ENCODE measurements at places on chromosomes 2 and 18.

- no peak for DNase-seq
Observed at GRCh38 chr2:101678379-101678778, 19.1 kb upstream of the MAP4K4 start.

GRCh38 chr2:127523269-127523939 lies 2.9 kb downstream of the IWS1 start:
- DNase-seq: no peak

- DNase-seq: no peak
Observed at GRCh38 chr2:3294069-3294468, 83.5 kb downstream of the EIPR1 start.

DNA sequence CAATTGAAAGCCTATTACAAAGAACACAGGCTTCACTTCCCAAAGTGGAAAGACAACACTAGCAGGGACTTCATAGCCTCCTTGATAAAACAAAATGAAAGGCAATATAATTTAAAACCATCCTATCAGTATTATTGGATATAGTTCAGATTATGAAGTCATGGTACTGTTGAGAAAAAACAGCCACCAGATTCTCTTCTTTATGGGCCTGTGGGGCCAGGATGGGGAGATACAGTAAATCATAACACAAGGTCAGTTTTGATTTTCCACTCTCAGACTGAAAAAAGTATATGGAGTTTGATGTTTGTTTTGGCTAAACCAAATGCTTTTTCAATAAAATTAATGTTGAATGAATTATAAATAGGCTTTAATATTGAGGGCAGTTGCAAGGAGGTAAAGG lies 129.1 kb downstream of the BCL2L11 start:
- no peak for DNase-seq

GRCh38 chr2:171893196-171893823 lies 734 bp downstream of the SLC25A12 start:
- DNase-seq: no peak

GRCh38 chr2:231321556-231322334 lies 73.8 kb upstream of the B3GNT7 start:
- DNase-seq: no peak

DNA sequence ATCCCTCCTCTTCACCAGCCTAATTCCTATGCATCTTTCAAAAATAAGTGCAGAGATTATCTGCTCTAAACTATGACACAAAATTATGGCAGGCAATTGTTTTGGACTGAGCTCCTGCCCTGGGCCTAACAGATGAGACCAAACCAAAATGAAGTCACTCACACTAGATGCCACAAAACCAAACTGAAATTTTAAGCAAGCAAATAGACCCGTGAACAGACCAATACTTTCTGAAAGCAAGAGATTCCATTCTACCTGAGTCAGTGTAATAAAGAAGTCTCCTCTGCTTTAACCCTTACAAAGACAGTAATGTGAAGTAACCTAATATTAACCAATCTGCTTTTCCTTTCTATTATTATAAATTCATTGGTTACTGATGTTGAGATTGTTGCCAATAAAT lies 84.3 kb downstream of the RIT2 start:
- no peak for DNase-seq

- no peak for DNase-seq
Observed at GRCh38 chr2:64625299-64626145, 28.2 kb downstream of the SERTAD2 start.

DNA sequence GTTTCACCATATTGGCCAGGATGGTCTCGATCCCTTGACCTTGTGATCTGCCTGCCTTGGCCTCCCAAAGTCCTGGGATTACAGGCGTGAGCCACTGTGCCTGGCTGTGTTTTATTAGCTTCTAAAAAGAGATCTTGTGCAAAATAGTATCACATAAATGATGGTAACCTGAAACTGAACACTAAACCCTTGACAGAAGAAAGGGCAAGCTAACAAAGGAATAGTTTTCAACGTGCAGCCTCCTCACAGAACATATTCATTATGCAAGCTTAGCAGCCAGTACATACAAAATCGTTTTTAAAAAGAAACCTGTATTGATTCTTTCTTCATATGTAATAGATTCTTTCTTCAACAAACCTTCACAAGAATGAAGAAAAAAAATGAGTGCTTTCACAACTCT lies 20.6 kb downstream of the CHN1 start:
- no peak for DNase-seq

- DNase-seq: no peak
Observed at GRCh38 chr2:115165529-115166109, 723.2 kb downstream of the DPP10 start.

DNA sequence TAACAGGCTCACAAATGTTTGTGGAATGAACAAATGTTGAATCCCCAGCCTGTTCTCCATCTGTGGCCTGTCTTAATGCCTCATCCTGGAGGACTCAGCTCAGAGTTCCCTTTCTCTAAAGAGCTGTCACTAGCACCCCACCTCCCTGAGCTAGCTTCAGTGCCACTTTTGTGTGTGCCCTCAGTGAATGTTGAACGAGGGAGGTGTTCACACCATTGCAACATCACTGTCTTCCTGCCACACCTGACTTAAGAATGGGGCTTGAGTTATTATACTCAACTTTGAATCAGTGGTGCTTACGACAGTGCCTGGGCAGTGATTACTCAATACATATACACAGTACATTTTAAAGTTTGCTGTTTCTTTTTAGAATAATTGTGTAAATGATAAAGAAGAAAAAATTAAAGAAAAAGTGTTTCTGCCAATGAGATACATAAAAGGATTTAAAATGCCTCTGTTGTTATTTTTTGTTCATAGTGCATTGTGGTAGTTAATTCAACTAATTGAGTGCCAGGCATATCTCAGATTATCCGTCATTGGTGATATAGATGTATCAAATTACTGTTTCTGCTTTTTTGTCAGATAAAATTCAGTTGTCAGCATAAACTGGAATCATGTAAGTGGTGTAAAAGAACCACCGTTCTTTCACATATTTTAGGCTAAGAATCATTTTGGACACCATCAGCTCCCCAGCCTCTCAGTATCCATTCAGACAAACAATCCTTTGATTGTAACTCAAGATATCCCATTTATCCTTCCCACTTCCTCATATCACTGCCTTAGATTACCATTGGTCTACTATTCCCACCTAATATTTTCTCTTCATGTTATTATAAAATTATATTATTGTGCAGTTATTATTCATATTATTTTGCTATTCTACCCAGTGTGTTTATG lies 304.7 kb downstream of the PTPRM start:
- DNase-seq: no peak

DNA sequence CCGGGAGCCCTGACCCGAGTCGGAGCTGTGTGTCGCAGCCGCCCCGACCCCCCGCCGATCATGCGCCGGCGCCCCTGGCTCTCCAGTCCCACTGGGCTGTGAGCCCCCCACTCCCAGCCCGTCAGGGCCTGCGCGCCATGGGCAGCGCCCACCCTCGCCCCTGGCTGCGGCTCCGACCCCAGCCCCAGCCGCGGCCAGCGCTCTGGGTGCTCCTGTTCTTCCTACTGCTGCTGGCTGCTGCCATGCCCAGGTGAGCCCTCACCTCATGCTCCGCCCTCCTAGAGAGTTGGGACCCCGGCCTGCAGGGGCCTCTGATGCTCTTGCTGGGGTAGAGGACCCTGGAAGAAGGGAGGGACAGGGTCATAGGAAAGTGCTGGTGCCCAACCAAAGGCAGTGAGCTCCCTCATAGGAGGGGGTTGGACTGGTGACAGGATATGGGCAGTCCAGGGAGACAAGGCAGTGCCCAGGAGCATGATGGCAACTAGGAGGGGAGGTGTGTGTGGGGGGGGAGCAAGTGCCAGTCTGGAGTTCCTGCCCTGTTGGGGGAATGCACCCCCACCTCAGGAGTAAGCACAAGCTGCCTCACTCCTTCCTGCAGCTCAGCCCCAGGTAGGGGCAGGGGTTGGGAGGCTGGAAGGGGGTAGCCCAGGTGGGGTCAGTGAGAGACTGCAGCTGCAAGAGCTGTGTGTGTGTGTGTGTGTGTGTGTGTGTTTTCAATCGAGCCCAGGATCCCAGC lies 375 bp downstream of the WNT10A start:
- no peak for DNase-seq

GRCh38 chr2:37934591-37935513 lies 9.8 kb downstream of the RMDN2 start:
- DNase-seq: no peak

- no peak for DNase-seq
Observed at GRCh38 chr2:27000228-27000627, 29.8 kb downstream of the MAPRE3 start.

- no peak for DNase-seq
Observed at GRCh38 chr2:99808361-99809200, 318.8 kb upstream of the REV1 start.

- DNase-seq: no peak
Observed at GRCh38 chr2:19689646-19690168, 212.1 kb downstream of the TTC32 start.

- no peak for DNase-seq
Observed at GRCh38 chr2:135742325-135742757, 686 bp downstream of the UBXN4 start.

DNA sequence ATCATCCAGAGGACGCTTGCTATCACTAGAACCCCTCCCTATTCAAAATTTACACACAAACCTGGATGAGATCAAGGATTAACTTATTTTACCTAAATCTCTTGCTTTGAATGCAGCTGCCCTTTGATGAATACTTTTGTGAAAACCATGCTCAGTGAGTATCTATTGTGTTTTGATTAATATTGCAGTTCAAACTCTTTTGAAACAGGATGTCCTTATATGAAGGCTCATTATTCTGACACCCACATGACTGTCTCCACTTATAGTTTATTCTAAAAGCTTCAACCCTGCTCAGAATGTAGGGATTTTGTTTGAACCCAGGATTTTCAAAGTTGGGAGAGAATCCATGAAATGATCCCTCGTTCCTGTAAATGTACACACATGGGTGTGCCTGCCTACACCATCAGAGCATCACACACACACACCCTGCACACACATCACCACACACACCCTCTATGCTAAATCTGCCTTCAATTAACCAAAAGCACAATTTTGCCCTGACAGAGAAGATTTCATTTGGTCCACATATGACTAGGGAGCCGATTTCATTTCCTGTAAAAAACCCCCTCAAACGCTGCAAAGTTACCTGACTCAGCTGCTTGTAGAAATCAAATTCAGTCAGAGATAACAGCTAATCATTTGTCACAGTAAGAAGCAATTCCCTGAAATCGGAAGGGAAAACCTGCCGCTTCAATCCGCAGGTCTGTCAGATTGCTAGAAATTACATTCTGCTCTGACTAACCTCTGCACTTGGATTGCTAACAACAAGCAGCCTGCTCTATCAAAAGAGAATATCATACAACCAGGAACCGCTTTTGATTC lies 65.2 kb downstream of the ZEB2 start:
- no peak for DNase-seq

- no peak for DNase-seq
Observed at GRCh38 chr2:137842952-137843351, 121.3 kb upstream of the HNMT start.

DNA sequence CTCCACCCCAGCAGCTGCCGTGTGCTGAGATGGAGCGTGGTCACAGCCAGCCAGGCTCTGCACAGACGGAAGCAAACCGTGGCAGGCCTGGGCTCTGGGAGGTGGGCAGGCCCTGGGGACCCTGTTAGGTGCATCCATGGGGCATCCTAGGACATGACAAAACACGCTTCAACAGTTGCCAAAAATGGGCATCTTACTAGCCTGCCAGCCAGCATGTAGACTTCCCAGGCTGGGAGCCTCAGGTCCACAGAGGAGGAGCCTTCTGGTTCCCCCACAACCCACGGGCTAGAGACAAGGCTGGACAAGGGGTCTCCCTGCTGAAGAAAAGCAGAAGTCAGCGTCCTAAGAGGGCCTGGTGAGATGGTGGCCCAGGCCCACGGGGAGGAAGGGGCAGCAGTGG lies 139.5 kb downstream of the HDAC4 start:
- DNase-seq: no peak

- no peak for DNase-seq
Observed at GRCh38 chr18:51543658-51544155, 346.2 kb upstream of the MEX3C start.

DNA sequence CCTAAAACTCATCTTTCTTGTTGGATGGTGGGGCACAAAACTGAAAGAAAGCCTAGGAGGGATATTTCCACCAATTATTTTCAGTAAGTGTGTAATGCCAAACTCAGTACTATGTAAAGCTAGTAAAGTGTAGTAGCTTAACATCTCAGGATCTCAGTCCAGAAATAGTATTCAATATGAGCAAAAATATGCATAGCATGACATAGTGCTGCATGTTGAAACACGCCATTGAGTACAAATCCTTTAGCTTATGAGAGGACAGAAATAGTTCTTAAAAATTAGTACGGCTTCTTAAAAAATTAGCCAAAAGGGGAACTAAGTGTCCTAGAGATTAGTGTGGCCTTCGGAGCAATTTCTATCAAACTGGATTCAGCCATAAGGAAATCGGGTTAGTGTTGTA lies 21.7 kb upstream of the ATL2 start:
- DNase-seq: no peak

- no peak for DNase-seq
Observed at GRCh38 chr2:127681976-127682857, 6.9 kb upstream of the LIMS2 start.

- no peak for DNase-seq
Observed at GRCh38 chr2:17747684-17748452, 5.7 kb downstream of the SMC6 start.

GRCh38 chr2:150609831-150610582 lies 122.5 kb upstream of the RND3 start:
- DNase-seq: peak; percentile 89

GRCh38 chr18:38747153-38747552 lies 1181.6 kb upstream of the CELF4 start:
- no peak for DNase-seq

- DNase-seq: no peak
Observed at GRCh38 chr2:188610827-188611226, 319.2 kb downstream of the GULP1 start.

- DNase-seq: no peak
Observed at GRCh38 chr2:69538872-69539548, 101.8 kb upstream of the NFU1 start.

- DNase-seq: no peak
Observed at GRCh38 chr2:115234186-115234585, 791.7 kb downstream of the DPP10 start.

GRCh38 chr18:11108947-11109346 lies 40.4 kb downstream of the PIEZO2 start:
- DNase-seq: no peak

DNA sequence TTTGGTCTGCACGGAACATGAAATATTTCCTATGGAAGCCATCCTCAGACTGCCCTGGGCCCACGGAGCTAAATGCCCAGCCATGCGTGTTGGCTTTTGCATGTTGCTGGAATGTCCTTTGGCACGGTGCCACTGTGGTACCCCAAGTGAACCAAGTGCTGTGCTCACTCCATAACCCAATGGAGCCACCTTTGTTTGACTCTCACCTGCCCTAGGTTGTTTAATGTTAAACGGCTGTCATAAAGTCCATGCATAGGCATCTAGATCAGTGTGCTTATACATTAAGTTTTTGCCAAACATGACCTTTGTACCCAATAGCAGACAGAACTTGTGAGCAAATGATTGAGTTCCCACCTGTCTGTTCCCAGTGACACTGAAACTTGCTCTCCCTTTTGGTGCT lies 59.9 kb upstream of the TMEM87B start:
- DNase-seq: no peak

DNA sequence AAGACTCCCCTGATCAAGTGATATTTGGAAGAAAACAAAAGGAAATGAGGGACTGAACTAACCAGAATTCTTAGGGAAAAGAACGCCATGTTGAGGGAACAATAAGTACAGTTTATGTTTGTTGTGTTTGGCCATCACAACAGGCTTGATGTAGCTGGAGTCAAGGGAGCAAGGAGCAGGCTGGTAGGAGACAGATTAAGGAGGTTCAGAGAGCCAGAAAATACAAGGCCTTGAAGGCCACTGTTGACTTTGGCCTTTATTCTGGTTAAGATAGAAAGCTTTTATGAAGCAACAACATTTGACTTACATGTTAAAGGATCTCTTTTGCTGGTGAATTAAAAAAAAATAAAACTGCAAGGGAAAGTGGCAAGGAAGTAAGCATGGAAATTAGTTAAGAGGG lies 754.1 kb upstream of the SLC8A1 start:
- DNase-seq: no peak

All from AG04449 (cell line).